ENCODE measurements at places on chromosomes 4 and X. TPM values are rescaled to one million over a fixed set of nuclear protein-coding genes. Genes with fewer than 3 reads are reported as not detected.

DNA sequence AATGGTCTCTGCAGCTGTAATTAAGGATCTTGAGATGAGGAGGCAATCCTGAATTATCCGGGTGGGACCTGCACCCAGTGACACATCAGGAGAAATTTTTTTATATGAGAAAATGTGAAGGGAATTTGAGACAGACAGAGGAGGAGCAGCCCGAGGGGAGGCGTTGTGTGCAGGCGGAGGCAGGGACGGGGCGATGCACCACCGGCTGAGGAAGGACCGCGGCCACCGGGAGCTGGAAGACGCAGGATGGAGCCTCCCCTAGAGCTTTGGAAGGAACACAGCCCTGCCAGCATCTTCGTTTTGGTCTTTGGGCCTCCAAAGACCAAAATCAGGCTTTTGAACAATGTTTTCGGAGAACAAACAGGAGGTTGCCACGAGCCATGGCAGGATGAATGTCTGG is 85.0 kb upstream of the ADRA2C start:
- H3K4me3 ChIP-seq, result no peak overlapping the region
- H3K27me3 ChIP-seq, result peaks cover 43% of the 10 kb centered on the region
- H3K4me1 ChIP-seq, result no peaks in the 10 kb centered on the region
- DNase-seq, result peak; percentile 49
- no peaks in the 10 kb centered on the region for H3K36me3 ChIP-seq

DNA sequence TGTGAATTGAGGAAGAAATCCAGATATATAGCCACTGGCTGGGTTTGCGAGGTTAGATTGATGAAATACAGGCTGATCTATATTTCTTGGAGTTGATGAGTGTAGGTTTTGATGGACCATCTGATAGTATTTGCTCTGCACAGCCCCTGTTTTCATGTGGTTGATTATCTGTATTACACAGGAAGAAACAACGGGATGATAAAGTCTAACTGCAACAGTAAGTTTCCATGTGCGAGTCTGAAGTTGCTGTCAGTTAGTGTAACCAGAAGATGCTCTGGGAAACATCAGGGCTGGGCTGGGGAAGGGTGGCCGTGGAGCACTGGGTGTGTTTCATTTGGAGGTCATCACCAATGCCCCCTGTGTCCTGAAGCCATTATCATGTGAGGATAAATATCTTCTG is 148.4 kb upstream of the SFRP2 start:
- H3K27ac ChIP-seq, result no peak overlapping the region
- no peak for DNase-seq
- peaks cover 2% of the 10 kb centered on the region for H3K36me3 ChIP-seq
- H3K4me1 ChIP-seq, result peaks cover 57% of the 10 kb centered on the region
- H3K4me3 ChIP-seq, result no peak overlapping the region

The NPY2R gene
- total RNA-seq, result not detected

The FGFRL1 gene
- 75.7 TPM for total RNA-seq

- H3K27me3 ChIP-seq, result no peaks in the 10 kb centered on the region
- no peak for DNase-seq
- H3K4me3 ChIP-seq, result no peak overlapping the region
Observed at GRCh38 chr4:88730811-88731210, 33.2 kb upstream of the NAP1L5 start.

- H3K27ac ChIP-seq, result no peak overlapping the region
- H3K36me3 ChIP-seq, result no peaks in the 10 kb centered on the region
Observed at GRCh38 chr4:138327338-138327737, 85.2 kb upstream of the SLC7A11 start.

DNA sequence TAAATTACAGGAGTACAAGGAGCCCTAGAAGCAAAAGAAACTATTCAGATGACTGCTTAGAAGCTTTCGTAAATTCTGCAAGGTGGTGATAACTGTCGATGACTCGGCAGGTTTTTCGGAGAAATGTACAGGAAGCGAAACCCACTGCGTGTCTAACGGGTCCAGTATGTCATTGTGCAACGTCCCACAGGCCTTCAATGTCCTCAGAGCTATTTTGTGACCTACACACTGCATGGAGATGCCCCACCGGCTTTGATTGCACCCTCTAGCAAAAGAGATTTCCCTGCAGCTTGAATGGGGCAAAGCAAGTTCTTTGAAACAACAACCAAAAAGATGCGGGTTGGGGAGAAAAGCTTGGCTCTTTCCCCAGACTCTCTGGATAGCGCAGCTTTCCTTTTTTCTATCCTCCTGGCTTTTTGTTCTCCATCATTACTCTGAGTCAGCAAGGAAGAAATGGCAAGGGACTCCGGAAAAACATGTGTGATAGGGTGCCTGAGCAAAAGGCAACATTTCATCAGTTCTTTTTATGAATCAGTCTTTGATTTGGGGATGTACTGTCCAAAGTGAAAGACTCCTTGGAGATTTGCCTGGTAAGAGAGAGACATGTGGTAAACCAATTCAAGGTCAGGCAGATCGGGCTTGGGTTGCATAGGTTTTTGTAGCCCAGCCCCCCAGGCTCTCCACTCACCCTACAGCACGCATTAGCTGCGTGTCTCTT is 112.0 kb upstream of the TBL1X start:
- DNase-seq, result no peak
- H3K27ac ChIP-seq, result peak overlapping the region; percentile 54
- H3K36me3 ChIP-seq, result no peaks in the 10 kb centered on the region
- no peak overlapping the region for H3K4me3 ChIP-seq
- no peaks in the 10 kb centered on the region for H3K27me3 ChIP-seq
- peaks cover 23% of the 10 kb centered on the region for H3K4me1 ChIP-seq

DNA sequence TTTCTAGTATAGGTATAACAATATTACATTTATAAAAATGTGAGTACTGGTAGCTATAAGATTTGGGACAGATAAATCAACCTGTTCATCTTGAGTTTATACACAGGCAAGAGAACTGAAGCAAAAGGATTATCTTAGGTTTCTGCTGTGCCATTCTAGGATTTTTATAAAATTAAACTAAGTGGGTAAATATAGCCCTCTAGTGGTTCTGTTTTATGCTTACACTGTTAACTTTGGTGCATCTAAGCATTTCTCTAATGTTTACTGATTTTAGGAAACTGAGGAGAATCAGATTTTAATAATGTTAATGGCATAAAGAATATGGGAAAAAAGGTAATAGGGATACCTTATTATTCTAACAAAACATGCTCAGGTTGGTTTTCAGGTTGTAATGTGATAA is 1.1 kb upstream of the RRH start:
- peaks cover 5% of the 10 kb centered on the region for H3K36me3 ChIP-seq
- DNase-seq, result no peak

DNA sequence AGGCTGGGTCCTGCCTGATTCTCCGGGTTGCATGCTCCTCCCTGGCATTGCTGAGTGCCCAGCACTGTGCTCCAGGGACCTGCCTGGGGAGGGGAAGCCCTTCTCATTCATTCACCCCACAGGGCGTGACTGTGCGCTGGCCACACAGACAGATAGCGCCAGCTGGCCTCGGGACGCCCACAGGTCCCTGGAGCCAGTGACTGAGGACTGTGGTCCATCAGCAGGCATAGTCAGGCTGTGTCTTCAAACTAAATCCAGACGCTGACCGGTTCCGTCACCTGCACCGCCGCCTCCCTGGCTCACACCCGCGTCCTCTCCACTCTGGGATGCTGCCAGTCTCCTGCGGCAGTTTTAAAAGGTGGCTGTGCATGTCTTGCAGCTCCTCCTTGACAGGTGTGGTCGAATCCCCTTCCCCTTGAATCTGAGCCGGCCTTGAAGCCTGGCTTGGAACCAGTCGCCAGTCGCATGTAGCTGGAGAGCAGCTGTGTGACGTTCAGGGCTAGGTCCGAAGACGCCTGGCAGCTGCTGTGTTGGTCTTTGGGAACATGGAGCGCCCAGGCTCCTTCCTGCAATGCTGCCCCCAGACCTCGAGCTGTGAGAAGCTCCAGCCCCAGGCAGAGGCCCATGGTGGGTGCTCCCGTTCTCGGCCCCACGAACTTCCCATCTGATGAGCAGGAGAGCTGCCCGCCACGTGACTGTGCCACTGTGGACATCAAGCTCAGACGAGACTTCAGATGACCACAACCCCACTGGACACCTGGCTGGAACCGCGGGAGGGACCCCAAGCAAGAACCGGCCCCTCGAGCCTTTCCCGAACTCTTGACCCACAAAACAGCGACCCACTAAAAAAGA is 94.1 kb downstream of the ADRA2C start:
- H3K27ac ChIP-seq, result no peak overlapping the region
- peak; percentile 84 for DNase-seq
- no peaks in the 10 kb centered on the region for H3K36me3 ChIP-seq
- no peak overlapping the region for H3K4me3 ChIP-seq
- no peaks in the 10 kb centered on the region for H3K4me1 ChIP-seq
